ENCODE measurements at places on chromosomes 1 and 21.

- no peak for DNase-seq
Measured at GRCh38 chr1:231442735-231443134, 20.6 kb upstream of the EGLN1 start.

DNA sequence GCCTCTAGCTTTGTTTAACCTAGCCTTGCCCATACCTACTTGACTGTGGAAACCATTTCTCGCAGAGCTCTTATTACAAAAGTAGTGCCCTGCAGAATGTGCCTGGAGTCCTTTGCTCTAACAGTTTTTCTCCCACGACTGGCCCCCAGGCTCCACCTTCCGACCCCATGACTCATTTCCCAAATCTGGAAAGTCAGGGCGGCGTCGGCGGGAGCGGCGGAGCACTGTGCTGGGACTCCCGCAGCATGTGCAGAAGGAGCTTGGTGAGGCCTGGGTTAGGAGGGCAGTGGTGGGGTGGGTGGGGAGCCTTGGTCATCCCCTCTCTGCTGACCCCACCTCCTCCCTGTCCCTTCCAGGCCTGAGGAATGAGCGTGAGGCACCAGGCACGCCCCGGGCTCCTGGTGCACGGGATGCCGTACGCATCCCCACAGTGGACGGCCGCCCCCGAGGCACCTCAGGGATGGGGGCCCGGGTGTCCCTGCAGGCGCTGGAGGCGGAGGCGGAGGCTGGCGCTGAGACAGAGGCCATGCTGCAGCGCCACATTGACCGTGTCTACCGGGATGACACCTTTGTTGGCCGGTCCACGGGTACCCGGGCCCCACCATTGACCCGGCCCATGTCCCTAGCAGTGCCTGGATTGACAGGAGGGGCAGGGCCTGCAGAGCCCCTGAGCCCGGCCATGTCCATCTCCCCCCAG is 47.5 kb downstream of the YARS1 start:
- DNase-seq = no peak

DNA sequence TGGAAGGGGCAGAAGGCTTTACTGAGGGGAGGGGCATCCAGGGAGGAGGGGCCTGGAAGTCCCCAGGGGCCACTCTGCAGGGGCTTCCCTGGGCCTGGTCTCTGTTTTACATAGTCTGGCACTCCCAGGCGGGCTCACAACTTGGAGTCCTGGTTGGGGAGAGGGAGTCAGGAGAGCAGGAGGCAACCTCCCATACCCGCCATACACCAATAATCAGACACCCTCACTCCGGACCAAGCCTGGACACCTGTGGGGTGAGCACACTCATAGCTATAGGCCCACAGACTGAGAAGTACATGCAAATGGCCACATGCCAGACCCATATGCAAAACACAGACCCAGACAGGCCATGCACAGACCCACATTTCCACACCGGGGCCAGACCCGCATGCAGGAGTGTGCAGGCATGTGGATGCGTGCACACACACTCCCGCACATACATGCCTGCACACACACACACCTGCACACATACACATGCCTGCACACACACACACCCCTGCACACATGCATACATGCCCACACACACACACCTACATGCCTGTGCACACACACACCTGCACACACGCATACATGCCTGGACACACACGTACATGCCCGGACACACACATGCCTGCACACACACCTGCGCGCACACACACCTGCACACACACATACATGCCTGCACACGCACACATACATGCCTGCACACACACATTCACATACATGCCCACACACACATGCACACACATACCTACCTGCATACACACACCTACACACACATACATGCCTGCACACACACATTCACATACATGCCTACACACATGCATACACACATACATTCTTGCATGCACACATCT is 89.5 kb upstream of the RUNX3 start:
- no peak for DNase-seq

GRCh38 chr1:12553963-12554362 is 64.0 kb downstream of the DHRS3 start:
- DNase-seq = no peak

DNA sequence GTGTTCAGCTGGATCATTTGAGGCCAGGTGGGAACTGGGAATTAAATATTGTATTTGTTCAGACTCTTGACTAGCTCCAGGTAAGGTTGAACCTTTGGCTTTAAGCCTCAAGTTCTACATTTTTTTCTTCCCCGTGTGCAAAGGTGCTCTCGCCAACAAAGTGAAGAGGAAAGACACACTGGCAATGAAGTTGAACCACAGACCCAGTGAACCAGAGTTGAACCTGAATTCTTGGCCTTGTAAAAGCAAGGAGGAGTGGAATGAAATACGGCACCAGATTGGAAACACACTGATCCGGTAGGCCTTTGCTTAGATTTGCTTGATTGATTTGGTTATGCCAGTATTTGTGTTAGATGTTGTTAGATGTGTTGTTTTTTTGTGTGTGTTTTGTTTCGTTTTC is 25.5 kb upstream of the RCC1 start:
- DNase-seq = no peak

- peak; percentile 53 for DNase-seq
Measured at GRCh38 chr1:175338387-175339135, 146.0 kb upstream of the KIAA0040 start.

Measured in stimulated activated CD4-positive, alpha-beta T cell treated with anti-CD3 and anti-CD28 coated beads, Interleukin-1b, Interleukin-23, amount 100 ng/mL, for 4 hours (primary cell).